ENCODE measurements at places on chromosomes 12 and 14.

DNA sequence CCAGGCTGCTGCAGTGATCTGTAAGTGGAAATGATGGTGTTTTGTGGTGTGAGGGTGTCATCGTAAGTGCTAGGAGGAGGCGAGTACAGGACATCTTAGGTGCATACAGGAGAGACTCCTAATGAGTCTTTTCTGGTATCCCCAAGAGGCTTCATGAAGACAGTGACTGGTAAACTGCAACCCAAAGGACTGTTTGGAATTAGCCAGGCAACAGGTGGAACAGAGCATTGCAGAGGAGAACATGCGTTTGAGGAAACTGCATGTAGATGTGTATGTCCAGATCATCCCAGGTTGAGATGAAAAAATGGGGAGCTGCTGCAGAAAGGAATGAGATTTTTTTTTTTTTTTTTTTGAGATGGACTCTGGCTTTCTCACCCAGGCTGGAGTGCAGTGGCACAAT lies 5.4 kb downstream of the ACAD10 start:
- DNase-seq: no peak

DNA sequence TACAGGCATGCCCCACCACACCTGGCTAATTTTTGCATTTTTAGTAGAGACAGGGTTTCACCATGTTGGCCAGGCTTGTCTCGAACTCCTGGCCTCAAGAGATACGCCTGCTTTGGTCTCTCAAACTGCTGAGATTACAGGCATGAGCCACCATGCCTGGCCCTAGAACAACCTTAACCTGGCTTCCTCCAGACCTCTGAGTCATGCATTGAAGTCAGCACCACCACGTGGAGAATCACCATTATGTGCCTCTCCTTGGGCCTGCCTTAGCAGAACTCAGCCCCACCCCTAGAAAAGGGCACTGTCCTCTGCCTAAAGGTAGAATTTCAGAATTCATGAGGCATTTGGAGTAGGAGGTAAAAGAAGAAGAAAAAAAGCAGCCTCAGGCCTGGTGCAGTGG lies 49.0 kb downstream of the LIMA1 start:
- no peak for DNase-seq

GRCh38 chr12:132079200-132079599 lies 64.9 kb downstream of the DDX51 start:
- no peak for DNase-seq

DNA sequence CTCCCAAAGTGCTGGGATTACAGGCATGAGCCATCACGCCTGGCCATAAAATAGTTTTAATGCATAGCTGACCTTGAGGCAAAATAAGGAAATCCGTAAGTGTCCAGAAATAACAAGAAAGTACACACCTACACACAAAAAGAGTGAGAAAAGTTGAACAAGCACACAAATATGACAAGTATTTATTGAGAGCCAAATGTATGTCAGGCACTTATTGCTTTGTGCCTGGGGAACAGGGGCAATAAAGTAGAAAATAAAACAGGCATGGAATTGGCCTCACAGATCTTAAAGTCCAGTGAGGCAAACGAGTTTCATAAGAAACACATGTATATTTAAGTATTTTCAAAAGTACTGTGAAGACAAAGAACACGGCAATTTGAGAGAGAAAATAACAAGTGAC lies 103.7 kb downstream of the ERGIC2 start:
- no peak for DNase-seq

DNA sequence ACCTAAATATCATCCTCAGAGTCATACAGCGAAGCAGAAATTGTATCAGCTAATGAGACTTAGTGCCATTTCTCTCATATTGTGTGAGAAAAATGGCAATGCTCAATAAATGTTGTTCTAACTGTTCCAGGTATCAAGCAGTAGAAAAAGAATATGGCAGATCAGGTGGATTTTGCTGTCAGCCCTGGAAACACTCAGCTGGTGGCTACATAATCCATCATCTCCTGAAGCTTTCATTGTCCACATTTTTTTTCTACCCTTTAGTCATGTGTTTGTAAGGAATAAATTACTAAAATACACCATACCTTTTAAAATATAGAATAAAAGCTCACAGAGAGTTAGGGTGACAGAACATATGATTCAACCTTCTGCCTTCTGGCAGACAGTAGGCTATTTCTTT lies 840.3 kb downstream of the DIO2 start:
- no peak for DNase-seq

GRCh38 chr12:100987552-100988521 lies 193.3 kb downstream of the ANO4 start:
- DNase-seq: no peak

- no peak for DNase-seq
Measured at GRCh38 chr14:32078023-32078857, 1.1 kb downstream of the ARHGAP5 start.

DNA sequence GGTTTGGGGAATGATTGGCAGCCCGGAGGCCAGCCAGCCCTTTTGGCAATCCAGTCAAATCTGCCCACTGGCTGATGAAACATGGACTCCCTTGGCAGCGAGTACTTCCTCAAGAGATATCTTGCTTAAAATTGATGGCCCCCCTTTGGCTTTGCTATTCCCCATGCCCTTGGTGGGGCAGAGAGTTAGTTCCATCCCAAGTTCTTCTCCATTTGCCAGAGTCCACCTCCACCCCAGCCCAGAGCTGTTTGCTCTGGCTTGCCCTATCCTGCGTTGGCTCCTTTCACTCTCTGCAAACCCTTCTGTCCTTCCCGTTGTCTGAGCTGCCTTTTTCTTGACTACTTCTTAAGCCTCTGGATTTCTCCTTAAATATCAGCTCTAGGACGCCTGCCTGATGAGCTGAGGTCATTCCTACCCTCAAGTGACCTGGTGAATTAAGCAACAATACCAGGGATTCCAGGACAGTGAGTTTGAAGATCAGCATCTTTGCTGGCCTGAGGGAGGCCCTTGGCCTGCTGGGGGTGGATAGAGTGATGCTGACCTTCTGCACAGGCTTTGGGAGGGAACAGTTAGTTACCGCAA lies 212.0 kb downstream of the CACNA1C start:
- DNase-seq: no peak

- DNase-seq: no peak
Measured at GRCh38 chr12:78697817-78698415, 166.7 kb upstream of the SYT1 start.

DNA sequence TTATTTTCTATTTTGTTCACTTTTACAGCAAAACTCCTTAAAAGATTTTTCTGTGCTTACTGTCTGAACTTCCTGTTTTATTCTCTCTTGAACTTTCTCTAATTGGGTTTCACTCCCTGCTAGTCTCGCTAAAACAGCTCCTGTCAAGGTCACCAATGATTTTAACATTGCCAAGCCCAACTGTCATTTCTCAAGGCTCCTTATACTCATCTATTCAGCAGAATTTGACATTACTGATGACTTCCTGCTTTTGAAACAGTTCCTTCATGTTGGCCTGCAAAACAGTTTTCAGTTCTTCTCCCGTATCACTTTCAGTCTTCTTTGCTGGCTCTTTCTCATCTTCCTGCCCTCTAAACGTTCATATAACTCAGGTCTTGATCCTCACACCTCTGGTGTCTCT lies 268.5 kb upstream of the USP15 start:
- DNase-seq: no peak

DNA sequence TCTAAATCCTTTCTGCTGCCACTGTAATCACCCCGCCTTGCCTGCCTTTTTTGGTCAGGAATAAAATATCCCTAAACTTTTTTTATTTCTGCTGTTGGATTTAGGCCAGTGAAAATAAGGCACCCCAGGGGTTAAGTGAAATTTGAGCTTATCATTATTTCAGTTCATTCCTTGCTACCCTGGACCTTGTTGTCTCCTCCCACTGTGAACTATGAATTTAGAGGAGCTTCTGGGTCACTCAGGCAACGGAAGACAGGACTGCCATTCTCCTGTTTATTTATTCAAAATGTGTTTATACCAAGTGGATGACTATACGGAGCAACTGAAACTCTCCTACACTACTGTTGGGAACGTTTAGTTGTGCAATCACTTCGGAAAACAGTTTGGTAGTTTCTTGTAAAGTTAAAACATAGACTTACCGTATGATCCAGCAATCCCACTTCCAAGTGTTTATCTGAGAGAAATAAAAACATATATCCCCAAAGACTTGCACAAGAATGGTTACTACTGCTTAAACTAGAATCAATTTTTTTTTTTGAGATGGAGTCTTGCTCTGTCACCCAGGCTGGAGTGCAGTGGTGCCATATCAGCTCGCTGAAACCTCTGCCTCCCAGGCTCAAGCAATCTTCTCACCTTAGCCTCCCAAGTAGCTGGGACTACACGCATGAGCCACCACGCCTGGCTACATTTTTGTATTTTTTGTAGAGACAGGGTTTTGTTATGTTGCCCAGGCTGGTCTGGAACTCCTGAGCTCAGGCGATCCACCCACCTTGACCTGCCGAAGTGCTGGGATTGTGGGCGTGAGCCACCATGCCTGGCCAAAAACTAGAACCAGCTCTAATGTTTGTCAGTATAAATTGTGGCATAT lies 2.3 kb upstream of the TRAFD1 start:
- DNase-seq: no peak

DNA sequence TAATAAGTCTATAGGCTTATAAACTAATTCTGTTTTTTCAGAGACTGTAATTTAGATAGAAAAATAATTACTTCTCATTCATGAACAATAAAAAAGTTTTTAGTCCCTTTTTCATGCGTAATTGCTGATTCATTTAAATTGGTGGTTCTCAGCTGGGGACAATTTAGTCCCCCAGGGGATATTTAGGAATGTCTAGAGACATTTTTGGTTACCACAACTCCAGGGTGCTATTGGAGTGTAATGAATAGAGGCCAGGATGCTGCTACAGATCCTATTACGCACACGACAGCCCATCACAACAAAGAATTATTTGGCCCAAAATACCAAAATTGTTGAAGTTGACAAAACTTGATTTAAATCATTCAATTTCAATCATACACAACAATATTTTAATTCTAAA lies 22.8 kb upstream of the VCPKMT start:
- DNase-seq: no peak

- no peak for DNase-seq
Measured at GRCh38 chr12:29544428-29545101, 47.1 kb upstream of the OVCH1 start.

- DNase-seq: no peak
Measured at GRCh38 chr12:63045020-63045860, 105.8 kb downstream of the AVPR1A start.

- DNase-seq: peak; percentile 43
Measured at GRCh38 chr14:77641534-77642341, 25.3 kb upstream of the SPTLC2 start.

GRCh38 chr12:92605621-92606170 lies 97.1 kb upstream of the PLEKHG7 start:
- no peak for DNase-seq

DNA sequence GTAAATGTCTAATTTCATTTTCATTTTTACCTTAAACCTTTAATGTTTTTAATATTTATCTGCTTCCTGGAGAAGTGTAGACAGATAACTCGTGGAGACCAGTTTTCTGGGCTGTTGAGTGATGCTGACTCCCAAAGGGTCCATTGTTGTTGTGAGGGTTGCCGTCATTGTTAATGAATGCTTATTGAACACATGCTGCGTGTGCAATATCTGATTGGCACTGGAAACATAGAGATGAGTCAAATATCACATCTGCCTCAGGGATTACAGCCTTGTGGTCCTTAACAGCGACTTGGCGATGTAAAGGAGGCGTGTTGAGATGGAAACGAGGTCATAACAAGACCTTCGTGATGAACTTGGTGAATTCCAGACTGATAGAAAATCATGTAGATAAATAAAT lies 85.9 kb downstream of the FBXW8 start:
- DNase-seq: no peak

- no peak for DNase-seq
Measured at GRCh38 chr14:86420131-86420530, 890.2 kb downstream of the FLRT2 start.

Measured in stimulated activated CD4-positive, alpha-beta T cell treated with anti-CD3 and anti-CD28 coated beads, Interleukin-15, amount 100 ng/mL, for 1 hour (primary cell).